ENCODE measurements at places on chromosomes 3 and 15.

- DNase-seq: no peak
These were observed 19.1 kb upstream of the RBP1 start for GRCh38 chr3:139558351-139559266.

GRCh38 chr15:86077070-86077469 lies 2.6 kb upstream of the AGBL1 start:
- DNase-seq: no peak

DNA sequence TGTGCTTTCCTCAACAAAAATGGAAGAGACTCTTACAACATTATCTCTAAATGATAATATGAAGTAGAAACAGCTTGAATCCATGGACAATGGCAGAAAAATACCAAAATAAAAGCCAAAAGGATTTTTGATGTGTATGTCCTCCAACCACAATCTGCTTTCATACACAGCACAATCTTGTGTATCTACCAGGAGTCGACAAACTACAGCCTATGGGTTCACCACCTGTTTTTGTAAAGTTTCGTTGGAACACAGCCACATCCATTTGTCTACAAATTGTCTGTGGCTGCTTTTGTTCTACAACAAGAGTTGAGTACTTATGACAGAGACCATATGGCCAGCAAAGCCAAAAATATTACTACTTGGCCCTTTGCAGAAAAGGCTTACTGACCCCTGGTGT lies 88.7 kb upstream of the UBE2E2 start:
- no peak for DNase-seq

DNA sequence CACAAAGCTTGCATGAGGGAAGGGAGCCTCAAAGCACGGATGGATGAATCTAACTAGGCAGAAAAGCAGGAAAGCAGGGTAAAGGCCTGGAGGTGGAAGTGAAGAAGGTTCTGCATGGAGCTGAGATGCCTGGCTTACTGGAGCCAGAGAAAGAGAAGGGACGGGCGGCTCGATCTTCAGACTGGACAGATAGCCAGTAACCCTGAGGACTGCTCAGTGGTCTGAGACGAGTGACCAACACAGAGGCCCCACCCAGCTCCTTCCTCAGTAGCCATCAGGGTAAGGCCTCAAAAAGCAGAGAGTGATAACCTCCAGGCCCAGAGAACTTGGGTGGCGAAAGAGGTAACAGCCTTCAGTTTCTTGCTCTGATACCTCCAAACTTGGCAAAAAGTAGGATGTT lies 6.4 kb downstream of the CLN6 start:
- no peak for DNase-seq

- DNase-seq: no peak
These were observed 871.1 kb downstream of the PDCD6IP start for GRCh38 chr3:34669490-34669889.

DNA sequence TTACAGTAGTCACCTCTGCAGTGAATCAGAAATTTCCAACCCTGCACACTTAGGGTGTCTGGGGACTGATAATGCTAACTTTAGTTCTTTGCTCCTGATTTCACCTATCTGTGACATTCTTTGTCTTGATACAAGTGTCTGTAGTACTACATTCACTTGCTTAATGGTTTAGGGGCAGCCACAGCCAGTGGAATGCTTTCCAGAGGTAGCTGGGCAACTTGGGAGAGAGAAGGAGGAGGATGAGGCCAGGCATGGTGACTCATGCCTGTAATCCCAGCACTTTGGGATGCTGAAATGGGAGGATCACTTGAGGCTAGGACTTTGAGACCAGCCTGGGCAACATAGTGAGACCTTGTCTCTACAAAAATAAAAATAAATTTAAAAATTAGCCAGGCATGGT lies 8.5 kb downstream of the BAHD1 start:
- no peak for DNase-seq

DNA sequence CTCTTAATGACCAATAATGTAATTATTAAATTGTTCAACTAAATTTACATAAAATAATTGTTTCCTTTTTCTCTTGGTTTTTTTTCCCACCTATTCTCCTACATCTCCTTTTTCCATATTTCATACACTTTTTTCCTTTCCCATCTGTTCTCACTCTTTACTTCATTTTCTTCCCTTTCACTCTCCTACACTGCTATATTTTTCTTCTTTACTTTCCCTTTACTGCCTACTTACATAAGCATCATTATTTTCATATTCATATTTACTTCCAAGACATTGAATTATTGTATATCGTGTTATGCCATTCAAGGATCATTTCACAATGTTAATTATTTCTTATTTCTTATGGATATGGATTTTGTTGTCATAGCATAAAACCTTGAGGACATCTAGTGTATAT lies 1275.6 kb downstream of the NSUN3 start:
- no peak for DNase-seq

DNA sequence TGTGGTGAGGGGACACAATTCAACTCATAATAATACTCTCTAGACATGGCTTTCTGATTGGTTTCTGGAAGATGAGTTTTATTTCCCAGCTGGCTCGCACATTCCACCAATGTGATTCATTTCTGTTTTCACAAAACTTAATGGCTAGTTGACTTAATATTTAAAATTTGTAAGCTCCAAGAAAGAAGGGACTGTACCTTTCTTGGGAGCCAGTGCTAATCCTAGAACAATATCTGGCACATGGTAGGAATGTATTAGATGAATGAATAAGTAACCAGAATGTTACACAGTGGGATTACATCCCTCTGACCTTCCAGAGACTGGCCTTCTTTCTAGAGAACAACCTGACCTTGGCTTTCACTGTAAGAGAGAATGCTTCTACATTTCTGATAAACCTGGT lies 262.8 kb downstream of the RORA start:
- DNase-seq: no peak

GRCh38 chr3:119318876-119319275 lies 24.7 kb downstream of the ARHGAP31 start:
- no peak for DNase-seq

Data from stimulated activated effector memory CD8-positive, alpha-beta T cell treated with anti-CD3 and anti-CD28 coated beads, Interleukin-12 subunit alpha, Interleukin-12 subunit beta, amount 100 ng/mL, for 72 hours (primary cell).